ENCODE measurements at places on chromosomes 3 and 15. TPM values are rescaled to one million over a fixed set of nuclear protein-coding genes. Genes with fewer than 3 reads are reported as not detected.

NSMCE3 gene
- total RNA-seq: 7.6 TPM

SUSD5 gene
- not detected for total RNA-seq

GABRA5 gene
- total RNA-seq: not detected

PTPRG gene
- total RNA-seq: not detected

TMEM212 gene
- total RNA-seq: not detected

GCHFR gene
- 32.0 TPM for total RNA-seq

CFAP91 gene
- 0.32 TPM for total RNA-seq

CNTN3 gene
- not detected for total RNA-seq

BFSP2 gene
- 0.61 TPM for total RNA-seq

SKOR1 gene
- 0.08 TPM for total RNA-seq

PLA2G4E gene
- not detected for total RNA-seq

SPINK8 gene
- total RNA-seq: not detected

P2RY1 gene
- 0.48 TPM for total RNA-seq

BNC1 gene
- not detected for total RNA-seq

NOX5 gene
- not detected for total RNA-seq

GPR160 gene
- total RNA-seq: 3.7 TPM

TMEM40 gene
- not detected for total RNA-seq

IL12A gene
- total RNA-seq: not detected

MORC1 gene
- total RNA-seq: not detected

APOD gene
- total RNA-seq: not detected

ROPN1 gene
- total RNA-seq: not detected

PPP1R2 gene
- 108 TPM for total RNA-seq

SLC6A1 gene
- not detected for total RNA-seq

ZNF501 gene
- 3.6 TPM for total RNA-seq

OXSR1 gene
- total RNA-seq: 63.6 TPM

HTR3E gene
- not detected for total RNA-seq

SAMMSON gene
- total RNA-seq: not detected

FHIT gene
- total RNA-seq: 5.0 TPM

Measured in activated CD8-positive, alpha-beta memory T cell treated with anti-CD3 and anti-CD28 coated beads for 36 hours (primary cell).